ENCODE measurements at places on chromosomes 7 and 10.

- no peak for DNase-seq
Observed at GRCh38 chr7:40162516-40162915, 27.7 kb downstream of the SUGCT start.

DNA sequence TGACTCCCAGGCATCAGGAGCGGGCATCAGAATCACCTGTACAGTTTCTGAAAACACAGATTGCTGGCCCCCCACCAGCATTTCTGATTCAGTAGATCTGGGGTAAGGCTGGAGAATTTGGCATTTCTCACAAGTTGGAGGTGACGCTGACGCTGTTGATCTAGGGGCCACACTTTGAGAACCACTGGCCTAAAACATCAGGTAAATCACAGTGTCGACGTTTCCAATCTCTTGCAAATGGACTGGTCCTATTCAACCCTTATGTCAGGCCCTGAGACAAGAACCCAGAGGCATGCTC lies 564.0 kb downstream of the KCNMA1 start:
- no peak for DNase-seq

GRCh38 chr10:70348228-70348850 lies 34.1 kb downstream of the LRRC20 start:
- no peak for DNase-seq

DNA sequence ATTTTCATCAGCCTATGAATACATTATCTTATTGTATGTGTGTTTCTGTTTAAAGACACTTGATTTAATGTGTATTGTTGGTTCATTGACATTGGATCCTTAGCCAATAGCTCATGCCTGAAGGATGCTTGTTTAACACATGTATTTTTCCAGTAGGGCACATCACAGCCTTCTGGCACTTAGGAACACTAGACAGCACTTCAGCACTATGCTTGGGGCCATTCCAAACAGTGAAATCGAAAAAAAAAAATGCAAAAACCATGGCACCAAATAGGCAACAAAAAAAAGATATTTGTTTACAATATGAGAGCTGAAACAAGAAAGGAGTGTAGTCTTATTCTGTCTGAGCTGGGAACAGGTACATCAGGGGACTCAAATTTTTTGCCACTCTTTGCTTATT lies 262.8 kb downstream of the SLC25A13 start:
- no peak for DNase-seq

- DNase-seq, result no peak
Observed at GRCh38 chr7:47525066-47525623, 56.8 kb downstream of the TNS3 start.

- DNase-seq, result peak; percentile 13
Observed at GRCh38 chr10:127346604-127347003, 150.2 kb upstream of the INSYN2A start.

DNA sequence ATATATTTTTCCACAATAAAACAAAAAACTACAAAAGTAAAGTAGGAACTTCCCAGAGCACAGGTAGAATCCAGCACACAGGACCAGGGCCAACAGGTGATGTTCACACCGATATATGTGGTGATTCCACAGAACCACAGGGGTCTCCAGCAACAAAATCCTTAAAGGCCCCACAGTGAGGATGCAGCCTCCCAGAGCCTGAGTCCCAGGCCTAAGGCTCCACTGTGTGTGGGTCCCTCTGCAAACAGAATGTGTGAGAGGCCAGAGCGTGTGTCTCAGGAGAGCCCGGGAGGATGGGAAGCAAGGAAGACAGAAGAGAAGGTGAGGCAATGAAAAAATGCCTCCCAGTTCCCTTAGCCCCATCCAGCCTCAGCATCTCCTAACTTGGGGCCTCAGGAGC lies 173.9 kb downstream of the GRID1 start:
- no peak for DNase-seq

DNA sequence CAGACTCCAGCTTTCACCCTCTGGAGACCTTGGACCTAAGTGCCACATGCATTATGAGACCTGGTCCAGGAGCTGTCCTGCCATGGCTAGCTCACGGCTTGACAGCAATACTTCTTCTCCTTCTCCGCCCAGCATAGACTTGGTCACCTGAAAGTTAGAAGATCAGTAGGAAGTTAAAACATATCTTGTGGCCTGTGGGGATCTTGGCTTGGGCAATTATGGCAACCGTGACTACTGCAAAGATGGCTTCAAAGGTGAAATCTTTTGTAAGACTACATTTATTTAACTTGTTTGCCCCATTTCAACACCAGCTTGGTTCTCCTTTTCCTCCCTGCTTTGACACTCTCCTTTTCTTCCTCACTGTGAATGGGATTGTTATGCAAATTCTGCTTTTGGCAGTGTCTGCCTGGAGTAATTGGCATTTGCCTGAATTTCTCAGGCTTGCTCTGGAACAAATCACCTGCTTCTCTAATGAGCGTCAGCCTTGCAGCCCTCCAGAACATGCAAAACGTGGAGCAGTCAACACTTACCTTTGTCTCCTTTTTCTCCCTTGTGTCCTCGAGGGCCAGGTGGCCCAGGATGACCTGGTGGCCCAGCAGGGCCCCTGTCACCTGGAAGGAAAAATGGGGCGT lies 53.4 kb downstream of the COL17A1 start:
- no peak for DNase-seq

DNA sequence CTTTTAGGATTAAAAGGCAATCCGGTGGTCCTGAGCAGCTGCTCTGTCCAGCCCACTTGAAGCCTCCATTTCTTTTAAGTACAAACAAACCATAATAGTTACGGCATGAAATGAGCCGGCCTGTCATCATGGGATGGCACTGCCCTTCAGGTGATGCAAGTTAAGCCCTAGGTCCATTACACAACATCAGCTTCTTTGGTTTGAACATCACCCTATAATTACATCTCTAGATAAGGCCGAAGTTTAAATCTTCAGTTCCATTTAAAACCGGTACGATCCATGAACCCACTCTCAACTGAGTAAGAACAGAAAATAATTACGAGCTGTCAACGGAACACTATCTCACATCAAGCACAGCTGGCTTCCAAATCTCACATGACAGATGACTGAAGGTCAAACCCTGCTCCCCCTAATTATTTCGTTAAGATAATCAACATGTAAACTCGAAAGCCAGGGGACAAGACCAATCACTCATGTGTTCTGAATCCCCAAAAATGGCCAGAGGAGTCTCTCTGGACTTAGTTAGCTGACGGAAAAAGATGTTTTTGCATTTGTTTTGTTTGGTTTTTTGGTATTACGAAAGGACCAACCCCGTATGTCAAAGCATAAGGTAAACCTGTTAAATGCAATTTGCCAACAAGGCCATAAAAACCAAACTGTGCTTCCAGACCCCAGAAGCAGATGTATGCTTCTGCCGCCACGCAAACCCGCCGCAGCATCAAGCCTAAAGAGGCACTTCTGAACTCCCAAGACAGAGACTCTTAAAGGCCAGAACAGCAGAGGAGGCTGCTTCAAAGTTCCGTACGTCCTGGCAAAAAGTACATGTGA lies 10.8 kb downstream of the GNA12 start:
- DNase-seq, result no peak

DNA sequence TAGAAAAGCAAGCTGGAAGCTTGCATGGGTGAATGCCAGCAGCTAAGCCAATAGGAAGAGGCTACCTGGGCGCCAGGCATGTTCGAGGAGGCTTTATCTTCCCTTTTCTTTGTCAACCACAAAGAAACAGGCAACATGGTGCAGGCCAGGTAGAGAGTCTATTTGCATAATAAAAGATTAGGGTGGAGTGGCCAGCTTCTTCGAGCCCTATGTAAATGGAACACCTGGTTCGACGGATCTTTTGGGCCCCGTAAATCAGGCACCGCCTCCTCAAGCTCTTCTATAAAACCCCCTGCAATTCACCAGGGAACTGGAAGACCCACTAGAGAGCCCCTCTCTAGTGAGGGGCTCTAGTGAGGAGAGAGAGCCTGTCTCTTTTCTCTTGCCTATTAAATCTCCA lies 1106.2 kb upstream of the CELF2 start:
- DNase-seq, result no peak

GRCh38 chr10:103854265-103854685 lies 1.1 kb downstream of the SH3PXD2A start:
- no peak for DNase-seq

- DNase-seq, result no peak
Observed at GRCh38 chr10:113686028-113686427, 6.3 kb downstream of the CASP7 start.

DNA sequence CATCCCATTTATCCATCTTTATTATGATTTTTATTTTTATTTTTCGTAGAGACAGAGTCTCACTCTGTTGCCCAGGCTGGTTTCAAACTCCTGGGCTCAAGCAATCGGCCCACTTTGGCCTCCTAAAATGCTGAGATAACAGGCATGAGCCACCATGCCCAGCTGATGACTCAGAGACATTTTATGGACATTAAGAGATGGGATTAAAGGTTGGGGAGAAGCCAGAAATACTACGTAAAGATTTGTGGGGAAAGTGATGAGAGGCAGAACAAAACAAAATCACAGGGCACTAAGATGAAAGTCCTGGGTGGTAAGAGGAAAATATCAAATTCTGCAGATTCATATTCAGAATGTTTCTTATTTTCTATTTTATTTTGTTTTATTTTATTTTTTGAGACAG lies 7.6 kb downstream of the WNT8B start:
- no peak for DNase-seq

DNA sequence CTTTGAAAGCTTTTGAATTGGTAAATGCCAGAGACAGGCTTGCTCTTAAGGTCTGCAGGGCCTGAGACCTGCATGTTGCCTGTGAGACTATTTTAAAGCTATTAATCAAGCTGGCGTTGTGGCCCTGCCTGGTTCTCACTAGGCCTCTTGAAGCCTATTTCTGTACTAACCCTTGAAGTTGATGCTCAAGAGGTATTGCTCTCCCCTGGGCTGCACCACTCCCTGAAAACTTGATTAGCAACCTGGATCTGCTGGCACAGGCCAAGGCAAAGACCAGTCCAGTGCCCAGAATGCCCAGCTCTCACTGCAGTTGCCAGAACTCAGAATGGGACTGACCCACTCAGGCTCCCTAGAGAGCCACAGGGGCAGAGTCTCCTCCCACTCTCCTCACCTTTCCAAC lies 220.0 kb upstream of the MEOX2 start:
- no peak for DNase-seq

DNA sequence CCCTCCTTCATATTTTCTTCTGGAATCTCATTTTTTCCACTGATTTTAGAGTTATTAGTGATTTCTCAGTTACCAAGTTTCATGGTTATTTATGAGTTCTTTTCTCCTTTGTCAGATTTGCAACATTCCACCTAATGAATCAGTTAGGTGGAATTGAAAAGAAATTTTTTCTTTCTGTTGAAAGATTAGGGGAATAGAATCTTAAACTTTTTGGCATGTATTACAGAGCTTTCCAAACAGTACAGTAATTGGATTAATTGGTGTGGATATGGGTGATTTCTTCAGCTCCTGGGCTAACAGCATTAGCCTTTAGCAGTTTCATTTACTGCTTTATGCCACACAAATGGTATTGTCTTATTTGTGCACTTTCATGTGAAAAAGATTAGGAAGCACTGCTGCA lies 17.0 kb downstream of the STAM start:
- no peak for DNase-seq

DNA sequence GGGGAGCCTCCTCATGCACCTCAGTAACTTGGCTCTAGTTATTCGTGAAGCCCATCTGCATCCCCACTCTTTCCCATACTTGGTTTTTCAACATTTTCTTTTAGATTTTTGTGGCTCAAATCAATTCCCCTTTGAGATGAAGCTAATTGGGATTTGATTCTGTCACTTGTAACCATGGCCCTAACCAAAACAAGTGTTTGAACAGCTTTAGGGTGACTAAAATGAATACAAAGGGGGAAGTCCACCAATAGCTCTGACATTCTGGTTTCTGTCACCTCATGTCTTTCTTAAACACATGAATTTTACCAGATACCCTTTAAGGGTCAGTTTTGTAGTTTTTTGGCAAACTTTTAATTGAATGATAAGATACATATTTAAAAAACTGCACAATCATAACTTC lies 87.0 kb downstream of the PCGF5 start:
- no peak for DNase-seq

DNA sequence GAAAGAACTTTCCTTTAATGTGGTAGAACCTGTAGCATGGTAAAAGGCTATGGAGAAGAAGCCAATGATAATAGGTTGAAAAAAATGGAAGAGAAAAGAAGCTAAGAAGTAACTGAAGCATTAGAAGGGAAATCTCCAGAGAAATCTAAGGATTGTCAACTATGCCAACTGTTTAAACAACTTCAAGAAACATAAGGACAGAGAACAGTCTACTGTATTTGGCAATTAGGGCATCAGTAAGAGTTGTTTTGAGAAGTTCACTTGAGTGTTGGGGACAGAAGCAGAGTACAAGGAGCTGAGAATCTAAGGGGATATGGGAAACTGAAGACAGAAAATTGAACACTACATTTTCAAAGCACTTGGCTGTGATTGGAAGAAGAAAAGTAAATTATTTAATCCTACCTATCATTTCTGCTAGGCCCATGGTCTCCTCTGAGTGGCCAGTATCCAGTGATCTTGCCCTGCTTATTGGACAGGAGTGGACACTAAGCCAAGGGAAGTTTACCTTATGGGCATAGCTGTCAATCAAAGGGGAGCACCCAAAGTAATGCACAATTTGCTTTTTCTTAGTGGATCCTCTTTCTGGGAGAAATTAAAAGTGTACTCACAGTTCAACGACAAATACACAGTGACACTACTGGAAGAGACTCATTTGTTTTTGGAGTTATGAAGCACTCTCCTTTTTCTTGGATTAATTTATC lies 56.4 kb upstream of the CCDC71L start:
- DNase-seq, result no peak

DNA sequence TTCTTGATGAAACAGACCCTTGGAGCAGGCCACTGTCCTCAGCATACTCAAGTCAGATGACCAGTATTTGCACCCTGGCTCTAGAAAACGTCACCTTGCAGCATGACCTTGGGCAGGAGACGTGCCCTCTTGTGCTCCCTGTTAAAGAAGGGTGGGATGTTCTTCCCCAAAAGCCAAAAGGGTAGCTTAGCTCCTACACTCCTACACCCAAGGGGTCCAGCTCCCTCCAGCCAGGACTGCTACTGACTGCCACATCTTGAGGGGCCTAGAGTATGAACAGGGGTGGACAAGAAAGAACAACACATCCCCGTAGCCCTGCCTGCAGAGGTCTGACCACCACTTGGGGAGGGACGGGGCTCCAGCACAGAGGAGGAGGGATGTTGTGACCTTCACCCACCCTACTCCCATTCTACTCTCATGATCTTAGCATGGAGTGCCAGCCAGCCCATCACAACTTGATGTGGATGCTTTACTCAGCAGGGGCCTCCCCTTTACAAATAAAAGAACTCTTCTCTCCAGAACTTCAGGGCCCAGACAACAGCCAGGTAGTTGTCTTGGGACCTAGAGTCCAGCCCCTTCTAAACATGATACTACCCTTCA lies 165.3 kb upstream of the ZMIZ1 start:
- DNase-seq, result no peak

- no peak for DNase-seq
Observed at GRCh38 chr10:87656431-87657072, 3.1 kb upstream of the PAPSS2 start.
